ENCODE measurements at places on chromosomes 5 and 9.

DNA sequence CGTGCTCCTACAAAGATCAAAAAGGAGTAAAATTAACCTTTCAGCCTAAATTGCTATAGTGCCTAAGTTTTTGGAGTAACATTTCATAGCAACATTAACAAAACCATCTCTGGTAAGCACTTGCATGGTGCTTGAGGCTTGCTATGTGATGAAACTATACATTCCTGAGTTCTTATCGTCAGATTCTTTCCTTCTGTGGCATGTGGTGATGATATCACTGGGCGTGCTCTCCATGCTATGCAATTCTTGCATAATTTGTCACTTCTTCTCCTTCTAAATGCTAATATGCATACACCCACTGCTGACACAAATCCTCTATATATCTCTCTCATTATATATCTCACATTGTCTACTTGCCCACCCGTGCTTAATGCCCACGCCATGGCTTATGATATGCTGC lies 2019.9 kb downstream of the MAT2B start:
- DNase-seq, result no peak

GRCh38 chr9:69444021-69444420 lies 119.0 kb downstream of the ENTREP1 start:
- no peak for DNase-seq

DNA sequence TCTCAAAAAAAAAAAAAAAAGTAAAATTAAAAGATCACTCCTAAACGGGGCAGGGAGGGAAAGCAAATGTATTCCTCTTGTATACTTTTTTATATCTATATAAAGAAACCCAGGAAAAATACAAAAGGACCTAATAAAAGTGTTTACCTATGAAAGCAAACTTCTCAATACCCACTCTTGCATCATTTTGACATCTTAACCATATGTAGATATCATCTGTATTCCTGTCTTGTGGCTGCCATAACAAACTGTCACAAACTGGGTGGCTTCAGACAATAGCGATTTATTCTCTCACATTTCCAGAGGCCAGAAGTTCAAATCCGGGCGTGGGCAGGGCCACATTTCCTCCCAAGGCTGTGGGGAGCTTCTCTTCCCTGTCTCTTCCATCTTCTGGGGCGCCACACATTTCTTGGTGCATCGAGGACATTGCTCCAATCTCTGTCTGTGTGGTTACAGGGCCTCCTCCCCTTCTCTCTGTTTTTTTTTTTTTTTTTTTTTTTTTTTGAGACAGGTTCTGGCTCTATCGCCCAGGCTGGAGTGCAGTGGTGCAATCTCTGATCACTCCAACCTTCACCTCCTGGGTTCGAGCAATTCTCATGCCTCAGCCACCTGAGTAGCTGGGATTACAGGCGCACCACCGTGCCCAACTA lies 58.4 kb upstream of the IL17B start:
- no peak for DNase-seq

GRCh38 chr5:147485046-147485445 lies 24.8 kb downstream of the DPYSL3 start:
- no peak for DNase-seq

GRCh38 chr5:52328220-52328806 lies 459.4 kb upstream of the ITGA1 start:
- DNase-seq, result no peak

DNA sequence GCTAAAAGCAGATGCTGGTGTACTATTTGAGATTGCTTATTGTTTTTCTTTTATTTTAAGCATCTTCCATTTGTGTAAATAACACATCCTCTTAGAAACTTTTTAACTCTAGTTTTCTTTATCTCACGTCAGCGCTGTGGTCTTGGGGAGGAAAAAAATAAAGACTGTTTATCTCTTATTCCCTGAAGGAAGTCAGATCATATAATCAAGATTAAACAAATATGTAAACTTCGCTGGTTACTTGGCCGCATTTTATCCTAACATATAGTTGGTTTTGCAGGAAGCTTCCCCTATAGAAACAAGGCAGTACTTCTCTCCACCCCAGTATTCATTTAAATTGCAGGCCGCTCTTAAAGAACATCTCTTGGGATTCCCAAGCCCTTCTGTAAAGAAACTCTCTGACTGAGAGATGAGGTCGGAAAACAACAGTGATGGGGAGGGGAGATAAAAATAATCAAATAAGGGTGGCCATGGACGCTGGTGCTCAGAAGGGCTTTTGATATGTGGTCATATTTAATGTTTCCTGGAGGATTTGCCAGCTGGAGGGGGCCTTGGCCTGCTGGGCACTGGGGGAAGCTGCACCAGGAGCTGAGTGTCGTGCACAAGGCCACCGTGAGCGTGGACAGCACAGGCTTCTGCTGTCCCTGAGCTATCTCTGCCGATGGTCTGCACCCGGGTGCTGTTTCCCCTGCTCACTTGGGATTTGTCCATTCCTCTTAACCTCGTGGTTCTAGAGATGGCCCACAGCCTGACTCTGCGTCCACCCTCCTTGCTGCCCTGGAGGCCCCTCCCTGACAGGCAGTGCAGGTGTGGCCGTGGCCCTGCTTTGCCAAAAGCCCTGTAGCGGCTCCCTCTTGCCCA lies 23.8 kb downstream of the NEURL1B start:
- DNase-seq, result no peak

GRCh38 chr5:139829471-139829870 lies 33.9 kb downstream of the PSD2 start:
- DNase-seq, result no peak

DNA sequence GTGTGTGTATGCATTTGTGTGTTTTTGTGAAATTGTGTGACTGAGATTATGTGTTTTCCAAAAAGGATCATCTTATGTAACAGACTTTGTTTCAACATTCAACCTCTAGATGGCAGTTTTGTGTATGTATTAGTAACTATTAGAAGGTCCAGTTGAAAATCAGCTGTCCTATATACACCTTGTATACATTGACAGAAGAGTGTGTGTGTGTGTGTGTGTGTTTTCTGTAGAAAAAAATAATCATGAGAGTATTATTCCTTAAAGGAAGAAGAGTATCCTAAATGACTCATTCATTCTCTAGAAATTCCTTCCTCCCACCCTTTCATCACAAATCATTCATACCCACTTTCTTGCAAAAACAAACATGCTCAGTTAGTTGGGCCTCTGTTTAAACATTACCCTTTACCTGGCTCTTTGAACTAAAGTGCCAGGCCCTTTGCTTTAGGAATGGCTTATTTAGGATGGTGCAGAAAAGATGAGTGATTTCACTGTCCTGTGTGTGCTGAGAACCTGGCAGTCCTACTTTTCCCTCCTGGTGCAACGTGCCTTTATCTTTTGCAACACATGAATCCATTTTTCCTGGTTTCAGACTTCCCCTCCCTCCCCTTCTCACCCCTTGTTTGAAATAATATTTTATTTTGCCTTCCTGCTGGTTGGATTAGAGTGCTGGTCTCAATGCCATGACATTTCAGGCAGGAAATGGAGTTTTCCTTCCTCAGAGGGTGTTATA lies 152.2 kb downstream of the ARHGAP26 start:
- DNase-seq, result no peak

DNA sequence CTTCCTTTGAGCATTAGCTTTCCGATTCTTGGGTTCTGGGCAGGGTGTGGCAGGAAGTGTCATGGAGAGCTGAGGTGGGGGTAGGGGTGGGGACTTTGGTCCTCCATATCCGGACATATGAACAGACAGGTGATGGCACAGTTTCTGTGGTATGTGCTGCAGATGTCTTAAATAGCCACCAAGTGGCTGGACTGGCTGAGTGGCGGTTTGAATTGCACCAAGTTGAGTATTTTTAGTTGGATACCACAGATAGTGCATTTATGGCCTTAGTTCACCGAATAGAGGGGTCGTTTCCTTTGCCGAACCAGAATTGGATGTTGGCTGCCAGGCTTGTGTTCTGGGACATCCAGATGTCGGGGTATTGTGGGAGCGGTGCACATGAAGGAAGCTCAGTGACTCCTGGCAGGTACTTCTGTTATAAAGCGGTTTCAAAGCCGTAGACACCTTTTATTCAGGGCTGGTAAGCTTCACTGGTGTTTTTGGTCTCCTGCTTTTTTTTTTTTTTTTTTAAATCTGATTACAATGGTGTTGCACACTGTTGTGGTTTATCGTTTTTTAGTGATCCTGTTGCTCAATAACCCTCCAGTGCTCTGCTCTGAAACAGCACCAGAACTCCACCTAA lies 15.1 kb upstream of the TNFAIP8 start:
- no peak for DNase-seq

DNA sequence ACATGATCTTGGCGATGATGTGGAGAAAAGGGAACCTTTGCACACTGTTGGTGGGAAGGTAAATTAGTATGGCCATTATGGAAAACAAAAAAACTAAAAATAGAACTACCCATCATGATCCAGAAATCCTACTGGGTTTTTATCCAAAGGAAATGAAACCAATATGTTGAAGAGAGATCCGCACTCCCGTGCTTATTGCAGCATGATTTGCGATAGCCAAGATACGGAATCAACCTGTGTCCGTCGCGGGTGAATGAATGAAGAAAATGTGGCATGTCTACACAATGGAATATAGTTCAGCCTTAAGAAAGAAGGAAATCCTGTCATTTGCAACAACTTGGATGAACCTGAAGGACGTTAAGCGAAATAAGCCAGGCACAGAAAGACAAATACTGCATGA lies 84.5 kb downstream of the TTLL11 start:
- no peak for DNase-seq

- no peak for DNase-seq
Observed at GRCh38 chr5:112917453-112917995, 4.5 kb downstream of the REEP5 start.

DNA sequence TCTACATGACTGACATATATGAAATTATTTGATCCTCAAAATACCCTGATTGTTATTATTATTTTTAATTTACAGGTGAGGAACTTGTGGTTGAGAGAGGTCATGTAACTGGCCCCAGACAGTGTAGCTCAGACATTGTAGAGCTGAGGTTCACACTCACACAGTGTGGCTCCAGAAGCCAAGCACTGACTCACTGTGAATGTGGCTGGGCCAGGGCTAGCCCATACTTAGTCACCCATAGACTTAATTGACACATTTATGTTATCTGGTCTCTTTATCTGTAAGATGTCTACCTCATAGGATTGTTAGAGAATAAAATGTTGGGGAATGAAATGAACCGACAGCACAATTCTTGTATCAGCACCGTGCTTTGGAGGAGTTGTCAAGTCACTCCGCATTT lies 24.9 kb upstream of the CCDC112 start:
- no peak for DNase-seq

DNA sequence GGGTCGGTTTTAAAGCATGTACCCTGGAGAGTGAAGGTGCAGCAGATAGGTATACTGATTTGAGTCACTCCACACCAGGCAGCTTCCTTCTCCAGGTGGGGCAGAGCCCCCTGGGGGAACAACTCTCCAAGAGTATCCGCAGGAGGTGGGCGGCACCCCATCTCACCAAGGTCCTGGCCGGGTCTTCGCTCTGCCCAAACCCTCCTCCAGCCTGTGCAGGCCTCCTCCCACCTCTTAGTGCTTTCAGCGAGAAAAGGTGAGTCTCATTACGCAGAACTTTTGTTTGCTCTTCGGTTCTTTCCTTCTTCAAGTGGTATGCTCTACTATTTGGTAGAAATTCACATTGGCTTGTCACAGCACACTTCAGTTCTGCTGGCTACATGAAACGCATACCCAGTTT lies 13.7 kb downstream of the SPACA9 start:
- DNase-seq, result no peak

- DNase-seq, result no peak
Observed at GRCh38 chr5:124828731-124829234, 82.3 kb upstream of the ZNF608 start.

- DNase-seq, result no peak
Observed at GRCh38 chr5:59322894-59323293, 570.6 kb downstream of the PDE4D start.

DNA sequence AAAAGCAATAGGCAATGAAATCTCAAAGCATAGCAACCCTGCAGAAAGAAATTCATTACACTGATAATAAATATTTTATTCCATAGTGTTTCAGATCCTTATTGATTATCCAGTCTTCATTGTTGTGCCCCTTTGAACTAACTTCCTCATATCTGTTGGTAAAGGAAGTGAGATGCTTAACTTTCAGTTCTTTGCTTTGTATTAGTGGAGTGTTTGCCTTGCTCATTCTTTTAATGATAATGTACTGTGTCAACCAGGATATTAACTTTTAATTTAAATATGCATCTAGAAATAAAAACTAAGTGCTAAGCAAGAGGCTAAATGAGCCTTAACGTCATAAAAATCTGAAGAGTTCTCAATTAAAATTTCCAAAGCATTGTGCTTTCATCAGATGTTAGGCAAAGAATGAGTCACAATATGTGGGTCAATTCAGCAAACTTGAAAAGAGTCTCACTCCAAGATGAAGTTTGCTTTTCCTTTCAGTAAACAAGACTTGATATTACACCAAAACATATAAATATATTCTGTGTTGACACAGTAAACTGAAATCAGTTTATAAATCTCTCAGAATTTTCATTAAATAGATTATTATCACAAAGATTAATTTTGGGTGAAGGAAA lies 105.9 kb downstream of the GIN1 start:
- no peak for DNase-seq

GRCh38 chr5:111385051-111385450 lies 127.3 kb downstream of the STARD4 start:
- DNase-seq, result no peak

- no peak for DNase-seq
Observed at GRCh38 chr9:21585756-21586752, 103.9 kb upstream of the IFNE start.

- no peak for DNase-seq
Observed at GRCh38 chr9:124191691-124192395, 65.9 kb upstream of the NEK6 start.

DNA sequence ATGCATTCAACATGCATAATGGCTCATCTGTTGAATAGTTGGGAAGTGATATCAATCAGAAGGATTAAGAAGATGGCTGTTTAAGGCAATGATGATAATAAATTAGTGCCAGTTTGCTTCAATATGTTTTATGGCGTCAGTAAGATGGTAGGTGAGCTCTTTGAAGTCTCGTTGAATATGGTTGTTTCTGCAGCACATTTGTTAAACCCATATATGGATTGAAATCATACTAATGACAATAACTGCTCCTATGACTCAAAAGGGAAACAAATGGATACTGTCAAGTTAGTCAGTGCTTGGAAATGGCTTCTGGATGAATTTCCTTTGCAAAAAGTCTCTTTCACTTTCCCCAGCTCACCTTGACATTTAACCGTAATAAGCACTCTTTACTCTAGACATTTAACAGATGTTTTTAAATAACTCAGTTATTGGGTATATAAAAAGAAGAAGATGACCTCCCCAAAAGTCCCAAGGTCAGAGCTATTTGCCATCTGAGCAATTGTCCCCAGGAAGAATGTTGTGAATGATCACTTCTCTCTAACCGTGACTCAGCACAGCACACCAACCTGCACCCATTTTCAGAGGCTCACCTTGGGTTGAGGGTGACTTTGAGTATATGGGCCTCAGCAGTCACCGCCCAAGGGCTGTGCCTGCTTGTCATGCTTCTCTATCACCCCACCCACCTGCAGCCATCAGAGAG lies 133.4 kb downstream of the GRIA1 start:
- no peak for DNase-seq

All from activated T-cell treated with anti-CD3 and anti-CD28 coated beads for 48 hours (primary cell).